ENCODE measurements at places on chromosomes 7 and 10. TPM values are rescaled to one million over a fixed set of nuclear protein-coding genes. Genes with fewer than 3 reads are reported as not detected.
A peak's percentile ranks its signal among the peaks of the same experiment; 100 is the strongest.

The CLDN3 gene
- 10.2 TPM for polyA plus RNA-seq

GRCh38 chr10:100122780-100123179, 41.1 kb upstream of the CPN1 start:
- DNase-seq = no peak

The RHOBTB1 gene
- polyA plus RNA-seq = 54.7 TPM

- no peak for DNase-seq
These were observed 95.0 kb downstream of the DGKB start for GRCh38 chr7:14807507-14807906.

DNA sequence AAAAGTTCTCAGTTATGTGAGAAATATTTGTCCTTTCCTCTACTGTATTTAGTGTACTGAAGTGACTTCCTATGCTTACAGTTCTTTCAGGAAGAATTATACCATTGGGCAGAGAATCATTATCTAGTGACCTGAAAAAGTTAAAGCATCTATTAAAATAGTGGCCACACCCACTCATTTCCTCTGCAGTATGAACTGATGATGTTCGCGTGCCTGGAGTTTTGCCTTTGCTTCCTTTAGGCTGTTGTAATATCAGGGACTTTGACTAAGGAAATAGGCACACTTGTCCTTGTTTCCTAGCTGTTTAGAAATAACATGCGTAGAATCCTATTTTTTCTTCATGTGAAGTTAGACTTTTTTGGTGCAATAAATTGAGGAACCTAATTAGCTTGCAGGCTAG, 100.7 kb downstream of the ZMYND11 start:
- no peak for DNase-seq

DNA sequence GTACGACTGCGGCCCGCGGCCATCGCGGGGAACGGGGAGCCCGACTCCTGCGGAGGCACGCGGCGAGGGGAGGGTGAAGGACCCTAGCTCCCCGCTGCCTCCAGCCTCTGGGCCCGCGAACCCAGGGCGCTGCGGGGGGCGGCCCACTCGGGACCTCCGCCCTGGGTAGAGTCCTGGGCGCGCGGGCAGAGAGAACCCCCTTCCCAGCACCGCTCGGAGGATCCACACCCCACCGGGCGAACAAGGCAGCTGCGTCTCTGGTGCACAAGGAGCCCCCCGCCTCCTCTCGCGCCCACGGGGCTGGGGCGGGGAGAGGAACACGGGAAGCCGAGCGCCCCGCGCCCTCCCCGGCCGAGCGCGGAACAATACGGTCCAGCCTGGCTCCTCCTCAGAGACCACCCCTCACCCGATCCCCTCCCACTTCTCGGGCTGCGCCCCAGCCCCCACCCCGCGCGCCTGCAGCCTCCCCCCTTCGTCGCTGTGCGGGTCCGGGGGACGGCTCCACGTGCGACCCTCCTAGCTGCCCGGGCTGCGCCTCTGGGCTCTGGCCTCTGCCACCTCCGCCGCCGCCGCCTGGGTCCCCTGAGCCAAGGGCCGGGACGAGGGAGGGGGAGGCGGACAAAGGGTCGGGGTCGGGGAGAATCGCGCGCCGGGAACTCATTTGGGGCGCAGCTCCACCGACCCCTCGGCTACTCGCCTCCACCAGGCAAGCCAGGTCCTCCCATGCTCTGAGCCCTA, at the start of gene WDR86:
WDR86 (minus strand) TSS at position 372 of the 738 bp plus-strand sequence. CDS start 449 bp downstream, outside the sequence.
- DNase-seq = peak; percentile 70

GRCh38 chr7:115052706-115053105, 130.8 kb downstream of the MDFIC start:
- no peak for DNase-seq

GRCh38 chr10:105968666-105969065, 1195.8 kb downstream of the SORCS1 start:
- DNase-seq = no peak

The ZNF503 gene
- 49.6 TPM for polyA plus RNA-seq

DNA sequence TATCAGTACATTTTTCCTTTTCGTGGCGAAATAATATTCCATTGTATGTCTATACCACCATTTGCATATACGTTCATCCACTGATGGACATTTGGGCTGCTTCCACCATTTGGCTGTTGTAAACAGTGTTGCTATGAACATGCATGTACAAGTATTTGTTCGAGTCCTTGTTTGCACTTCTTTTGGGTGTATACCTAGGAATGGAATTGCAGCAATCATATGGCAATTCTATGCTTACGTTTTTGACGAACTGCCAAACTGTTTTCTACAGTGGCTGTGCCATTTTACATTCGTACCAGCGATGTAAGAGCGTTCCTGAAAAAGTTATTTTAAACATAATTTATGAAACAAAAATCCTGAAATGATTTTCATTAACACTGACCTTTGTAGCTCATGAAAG, 79.5 kb downstream of the HIPK2 start:
- no peak for DNase-seq

The PPP3CB gene
- polyA plus RNA-seq = 62.8 TPM

The ICA1 gene
- polyA plus RNA-seq = 37.5 TPM

The ABCB4 gene
- 0.98 TPM for polyA plus RNA-seq

The BCCIP gene
- polyA plus RNA-seq = 93.0 TPM

- DNase-seq = peak; percentile 39
These were observed 163.9 kb downstream of the JCAD start for GRCh38 chr10:29895456-29895855.

The ENKUR gene
- polyA plus RNA-seq = 6.9 TPM

The NPFFR1 gene
- polyA plus RNA-seq = 0.22 TPM

GRCh38 chr7:158063850-158064610, 523.6 kb downstream of the PTPRN2 start:
- no peak for DNase-seq

DNA sequence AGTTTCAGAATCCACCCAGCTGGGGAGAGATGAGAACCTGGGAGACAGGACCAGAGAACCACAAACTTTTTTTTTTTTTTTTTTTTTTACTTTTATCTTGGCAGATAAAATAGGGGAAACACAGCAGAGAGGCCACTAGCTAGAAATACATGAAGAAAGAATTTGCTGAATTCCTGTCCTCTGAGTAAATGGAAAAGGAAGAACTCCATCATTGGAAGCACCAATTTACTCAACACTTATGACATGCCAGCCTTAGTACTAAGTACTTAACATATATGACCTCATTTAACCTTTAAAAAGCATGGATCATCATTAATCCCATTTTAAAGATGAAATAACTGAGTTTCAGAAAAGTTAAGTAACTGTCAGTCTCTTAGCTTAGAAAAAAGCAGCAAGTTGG, 343.0 kb upstream of the NPSR1 start:
- DNase-seq = no peak

DNA sequence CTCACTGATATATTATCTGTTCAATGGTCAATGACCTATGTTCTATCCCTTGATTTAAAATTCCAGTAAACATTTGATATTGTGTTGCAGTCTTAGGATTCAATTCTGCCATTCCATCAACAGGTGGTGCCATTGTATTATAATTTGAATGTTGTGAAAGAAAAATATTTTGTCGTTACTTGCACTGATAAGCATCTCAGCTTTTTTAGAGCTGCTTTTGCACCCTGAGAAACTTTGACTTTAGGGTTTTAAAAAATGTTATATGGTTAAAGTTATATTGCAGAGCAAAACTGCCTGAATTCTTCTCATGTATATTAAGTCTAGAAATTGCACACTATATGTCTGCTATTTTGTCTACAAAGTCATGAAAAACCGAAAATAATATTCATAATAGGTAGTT, 18.8 kb upstream of the MINDY3 start:
- no peak for DNase-seq

The ZNF398 gene
- polyA plus RNA-seq = 11.9 TPM

DNA sequence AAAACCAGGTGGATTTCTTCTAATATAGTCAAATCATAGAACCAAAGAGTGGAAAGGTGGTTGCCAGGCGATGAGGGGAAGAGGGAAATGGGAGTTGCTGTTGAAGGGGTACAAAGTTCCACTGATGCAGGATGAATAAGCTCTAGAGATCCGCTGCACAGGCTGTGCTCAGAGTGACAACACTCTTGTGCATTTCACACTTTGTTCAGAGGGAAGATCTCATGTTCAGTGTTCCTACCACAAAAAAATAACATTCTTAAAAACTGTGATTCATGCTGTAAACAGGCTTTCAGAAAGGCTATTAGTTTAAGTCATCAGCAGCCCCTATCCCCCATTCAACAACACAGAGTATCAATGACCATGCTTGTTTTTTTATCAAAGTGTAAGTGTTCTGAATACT, 213.8 kb downstream of the COBL start:
- DNase-seq = no peak

The VSTM4 gene
- polyA plus RNA-seq = 33.7 TPM

The IPMK gene
- 8.1 TPM for polyA plus RNA-seq

DNA sequence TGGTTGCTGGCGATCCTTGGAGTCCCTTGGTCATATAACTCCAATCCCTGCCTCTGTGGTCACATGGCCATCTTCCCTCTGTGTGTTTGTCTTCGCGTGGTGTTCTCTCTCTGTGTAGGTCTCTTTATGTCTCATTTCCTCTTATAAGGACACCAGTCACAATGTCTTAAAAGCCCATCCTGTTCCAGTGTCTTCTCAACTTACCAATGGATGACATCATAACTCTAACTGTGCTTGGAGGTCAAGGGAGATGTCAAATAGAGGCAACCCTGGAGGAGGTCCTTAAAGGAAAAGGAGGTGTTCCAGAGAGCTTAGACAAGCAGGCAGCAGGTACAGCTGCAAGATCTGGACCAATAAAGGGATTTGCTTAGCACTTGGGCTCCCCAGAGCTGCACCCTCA, 143.0 kb downstream of the BUB3 start:
- DNase-seq = no peak

The TSPAN33 gene
- 4.6 TPM for polyA plus RNA-seq

GRCh38 chr7:127815631-127816145, 163.7 kb downstream of the SND1 start:
- DNase-seq = no peak

- no peak for DNase-seq
These were observed 64.9 kb downstream of the SCRN1 start for GRCh38 chr7:29924684-29925083.

DNA sequence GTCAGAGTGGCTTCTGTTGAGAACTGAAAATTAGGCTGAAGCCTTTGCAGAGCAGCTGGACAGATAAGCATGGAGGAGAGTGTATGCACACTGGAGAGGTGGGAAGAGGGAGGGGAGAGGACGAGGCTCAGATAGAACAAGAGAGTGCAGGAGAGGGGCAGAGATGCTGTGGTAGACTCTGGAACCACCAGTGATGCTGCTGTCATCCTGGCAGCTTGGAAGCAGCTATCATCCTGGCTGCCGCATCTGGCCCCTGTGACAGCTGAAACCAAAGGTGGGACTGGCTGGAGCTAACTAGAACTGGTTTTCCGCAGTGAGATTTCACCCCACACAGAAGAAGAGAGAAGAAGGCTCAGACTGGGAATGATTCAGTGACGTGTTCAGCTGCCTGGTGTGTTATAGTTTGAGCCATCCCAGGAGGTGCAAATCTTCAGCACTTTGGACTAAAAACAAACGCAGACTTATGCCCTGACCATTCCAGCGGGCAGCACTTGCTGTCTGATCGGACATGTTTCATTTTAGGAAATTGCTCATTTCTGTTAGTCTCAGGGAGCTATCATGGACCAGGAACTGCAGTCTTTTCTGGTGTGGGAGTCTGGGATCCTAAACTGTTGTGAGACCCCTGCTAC, 38.4 kb downstream of the EEPD1 start:
- no peak for DNase-seq

DNA sequence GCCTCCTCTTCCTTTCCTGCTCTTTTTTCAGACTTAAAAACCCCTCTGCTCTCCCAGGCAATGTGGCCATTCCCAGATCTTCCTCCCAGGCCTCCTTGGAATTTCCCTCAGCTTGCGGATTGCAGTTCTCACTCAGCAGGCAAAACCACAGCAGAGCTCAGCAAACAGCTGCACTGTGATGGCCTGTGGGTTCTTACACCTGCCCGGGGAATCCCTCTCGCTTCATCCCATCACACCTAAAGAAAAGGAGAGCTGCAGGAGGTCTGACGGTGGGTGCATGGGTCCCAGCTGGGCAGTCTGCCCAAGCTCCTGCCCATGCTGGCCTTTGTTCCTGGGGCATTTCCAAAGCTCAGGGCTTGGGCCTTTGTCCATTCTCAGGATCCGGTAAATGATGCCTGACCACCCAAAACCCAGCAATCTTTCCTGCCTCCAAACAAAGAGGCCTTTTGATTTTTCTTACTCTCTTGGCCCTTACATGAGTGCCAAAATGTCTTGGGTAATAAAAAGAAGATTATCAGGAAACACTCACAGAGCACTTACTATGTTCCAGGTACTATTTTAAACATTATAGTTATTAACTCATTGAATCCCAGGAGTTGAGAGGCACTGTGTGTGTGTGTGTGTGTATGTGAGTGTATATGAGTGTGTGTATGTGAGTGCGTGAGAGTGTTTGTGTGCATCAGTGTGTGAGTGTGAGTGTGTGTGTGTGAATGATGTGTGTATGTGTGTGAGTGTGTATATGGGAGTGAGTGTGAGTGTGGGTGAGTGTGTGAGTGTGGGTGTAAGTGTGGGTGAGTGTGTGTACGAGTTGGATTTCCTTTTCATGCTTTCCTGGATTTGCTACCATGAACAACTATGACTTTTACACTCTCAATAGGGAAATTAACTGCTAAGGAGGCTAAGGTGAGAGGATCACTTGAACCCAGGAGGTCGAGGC, 64.5 kb upstream of the PODXL start:
- no peak for DNase-seq

DNA sequence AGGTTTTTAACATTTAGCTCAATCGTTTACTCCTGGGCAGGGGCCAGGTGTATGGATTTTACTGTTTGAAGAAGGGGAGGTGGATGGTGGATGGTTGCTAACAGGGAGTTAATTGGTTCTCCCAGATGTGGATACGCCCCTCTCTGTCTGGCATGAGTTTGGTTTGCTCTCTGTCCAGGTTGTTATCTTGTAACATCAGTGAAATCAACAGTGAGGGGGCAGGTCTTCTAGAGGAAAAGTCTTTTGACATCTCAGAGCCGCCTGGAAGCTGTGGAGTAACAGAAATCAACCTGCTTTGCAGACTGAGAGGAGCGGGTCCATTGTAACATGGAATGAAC, 243.4 kb downstream of the MGMT start:
- no peak for DNase-seq

The GARIN1A gene
- polyA plus RNA-seq = 3.4 TPM

DNA sequence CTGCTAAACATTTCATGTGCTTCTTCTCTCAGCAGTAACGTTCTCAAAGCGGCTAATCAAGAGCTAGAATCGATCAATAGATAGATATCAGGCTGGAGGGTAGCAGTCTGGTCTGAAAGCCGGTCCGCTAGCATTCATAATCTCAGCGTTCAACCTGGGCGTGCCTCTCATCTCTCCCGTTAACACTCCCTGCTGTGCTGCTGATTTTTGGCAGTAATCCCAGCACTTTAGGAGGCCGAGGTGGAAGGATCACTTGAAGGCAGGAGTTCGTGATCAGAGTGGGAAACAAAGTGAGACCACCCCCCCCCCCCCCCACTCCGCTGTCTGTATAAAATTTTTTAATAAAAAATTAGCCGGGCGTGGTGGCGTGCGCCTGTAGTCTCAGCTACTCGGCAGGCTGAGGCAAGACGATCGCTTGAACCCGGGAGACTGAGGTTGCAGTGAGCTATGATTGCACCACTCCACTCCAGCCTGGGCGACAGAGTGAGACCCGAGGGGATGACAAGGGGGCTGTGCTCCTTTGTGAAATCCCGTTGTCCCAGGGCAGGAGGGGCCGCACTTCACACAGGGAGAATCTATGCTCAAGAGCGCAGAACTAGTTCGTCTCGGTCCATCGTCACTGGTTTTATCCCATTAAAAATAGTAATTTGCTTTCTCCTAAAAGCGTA, 624 bp upstream of the CEP55 start:
- peak; percentile 36 for DNase-seq

The TAS2R5 gene
- polyA plus RNA-seq = 11.0 TPM

GRCh38 chr10:22801785-22802184, 87.4 kb upstream of the PIP4K2A start:
- DNase-seq = no peak

- DNase-seq = peak; percentile 51
These were observed 4.0 kb upstream of the CFAP58 start for GRCh38 chr10:104349623-104350126.
